ENCODE measurements at places on chromosomes 6 and 20. TPM values are rescaled to one million over a fixed set of nuclear protein-coding genes. Genes with fewer than 3 reads are reported as not detected.

- DNase-seq = peak; percentile 63
Measured at GRCh38 chr6:169794317-169795055, 43.1 kb downstream of the ERMARD start.

- no peak for DNase-seq
Measured at GRCh38 chr6:160128879-160129516, 7.4 kb downstream of the SLC22A1 start.

DNA sequence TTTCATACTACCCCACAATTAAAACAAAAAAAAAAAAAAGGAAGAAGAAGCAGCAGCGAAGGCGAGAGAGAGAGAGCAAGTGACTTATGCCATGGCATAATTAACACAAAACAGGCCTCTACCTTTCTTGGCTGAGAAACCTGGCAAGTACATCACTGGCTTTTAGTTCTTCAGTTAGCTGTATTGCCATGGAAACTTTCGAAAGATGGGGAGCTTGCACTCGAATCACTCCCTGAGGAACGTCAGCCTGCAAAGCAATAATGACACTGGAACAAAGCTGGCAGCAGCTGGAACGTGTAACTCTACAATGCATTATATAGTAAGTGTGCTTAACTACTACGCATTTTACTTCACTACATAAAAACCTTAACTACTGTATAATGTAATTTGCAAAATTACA, 126.1 kb downstream of the ARHGAP18 start:
- no peak for DNase-seq

TINAG gene
- not detected for total RNA-seq

- DNase-seq = no peak
Measured at GRCh38 chr20:24118441-24119175, 130.0 kb upstream of the GGTLC1 start.

DNA sequence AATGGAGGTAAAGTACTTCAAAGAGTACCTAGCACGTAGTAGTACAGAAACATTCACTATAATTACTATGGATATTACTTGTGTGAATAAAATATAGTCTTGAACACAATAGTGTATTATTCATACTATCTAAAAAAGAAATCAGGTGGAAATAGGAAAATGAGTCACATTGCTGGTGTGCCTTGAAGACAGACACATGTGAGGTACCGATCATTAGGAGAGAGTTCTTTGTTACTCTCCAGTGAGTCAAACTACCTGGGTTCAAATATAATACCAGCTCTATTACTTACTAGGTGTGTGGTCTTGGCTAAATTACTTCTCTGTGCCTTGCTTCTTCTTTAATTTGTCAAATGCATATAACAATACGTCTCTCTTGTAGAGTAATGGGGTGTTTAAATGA, 50.8 kb upstream of the BEND6 start:
- DNase-seq = no peak

- DNase-seq = no peak
Measured at GRCh38 chr6:43921039-43921438, 151.0 kb downstream of the VEGFA start.

HDGFL1 gene
- not detected for total RNA-seq

DNA sequence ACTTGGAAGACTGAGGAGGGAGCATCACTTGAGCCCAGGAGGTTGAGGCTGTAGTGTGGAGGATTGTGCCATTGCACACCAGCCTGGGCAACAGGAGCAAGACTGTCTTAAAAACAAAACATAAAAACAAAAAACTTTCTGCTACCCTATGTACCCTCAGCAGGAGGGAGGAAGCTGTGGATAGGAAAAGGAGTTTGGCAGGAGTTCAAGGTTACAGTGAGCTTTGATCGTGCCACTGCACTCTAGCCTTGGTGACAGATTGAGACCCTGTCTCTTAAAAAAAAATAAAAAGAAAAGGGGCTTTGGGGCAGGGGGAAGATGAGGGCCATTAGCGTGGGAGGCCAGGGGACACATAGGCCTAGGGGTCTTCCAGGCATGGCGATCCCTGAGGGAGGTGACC, 135.7 kb downstream of the DHX35 start:
- DNase-seq = no peak

MMS22L gene
- total RNA-seq = 40.3 TPM

DNA sequence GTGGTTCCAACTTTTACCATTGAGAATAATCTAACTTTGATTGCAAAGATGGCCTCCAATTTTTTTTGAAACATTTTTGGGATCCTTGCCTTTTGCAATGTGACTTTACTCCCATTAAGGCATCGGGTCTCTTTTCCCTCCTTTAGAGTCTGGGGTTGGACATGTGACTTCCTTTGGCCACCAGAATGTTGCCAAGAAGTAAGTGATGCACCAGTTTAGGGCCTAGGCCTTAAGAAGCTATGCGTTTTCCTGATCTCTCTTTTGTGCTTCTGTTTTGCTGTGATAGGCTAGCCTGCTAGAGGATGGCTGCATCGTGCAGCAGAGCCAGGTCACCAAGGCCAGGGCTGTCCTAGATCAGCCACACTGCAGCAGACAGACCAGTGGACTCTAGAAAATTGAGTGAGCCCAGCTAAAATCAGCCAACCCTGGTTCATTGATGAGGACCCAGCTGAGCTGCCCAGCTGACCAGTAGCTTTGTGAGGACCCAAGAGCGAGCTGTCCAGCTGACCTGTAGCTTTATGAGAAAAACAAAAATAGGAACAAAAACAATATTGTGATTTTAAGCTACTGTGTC, 594.0 kb upstream of the JAG1 start:
- DNase-seq = no peak

- no peak for DNase-seq
Measured at GRCh38 chr20:59958123-59958522, at the start of gene CDH26. TSS of gene CDH26 (plus strand) at chr20:59958423. CDS start at chr20:59958727, 304 bp downstream.

KIF13A gene
- 40.1 TPM for total RNA-seq

RBM24 gene
- 0.88 TPM for total RNA-seq

GRCh38 chr20:24448170-24448569, 21.3 kb upstream of the SYNDIG1 start:
- no peak for DNase-seq

EEF1E1 gene
- 26.5 TPM for total RNA-seq

TULP1 gene
- total RNA-seq = not detected

GRCh38 chr20:10584371-10584770, 89.4 kb downstream of the JAG1 start:
- no peak for DNase-seq

DNA sequence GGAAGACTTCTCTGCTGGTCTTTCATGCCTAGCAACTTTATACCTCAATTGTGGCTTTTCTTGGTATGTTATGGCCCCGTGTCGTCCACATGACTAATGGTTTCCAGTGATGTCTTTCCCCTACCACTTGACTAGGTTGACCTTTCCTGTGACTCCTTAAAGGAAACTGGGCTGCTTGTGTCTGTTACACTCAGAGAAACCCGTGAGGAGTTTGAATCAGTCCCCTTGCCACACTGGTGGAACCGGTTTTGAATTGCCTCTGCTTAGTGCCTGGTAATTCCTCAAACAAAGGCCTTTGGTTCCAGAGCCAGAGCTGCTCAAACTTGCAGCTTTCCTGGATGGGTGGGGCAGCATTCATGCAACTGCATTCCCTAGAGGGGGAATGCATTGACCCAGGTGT, 21.9 kb downstream of the ECT2L start:
- peak; percentile 70 for DNase-seq

DNA sequence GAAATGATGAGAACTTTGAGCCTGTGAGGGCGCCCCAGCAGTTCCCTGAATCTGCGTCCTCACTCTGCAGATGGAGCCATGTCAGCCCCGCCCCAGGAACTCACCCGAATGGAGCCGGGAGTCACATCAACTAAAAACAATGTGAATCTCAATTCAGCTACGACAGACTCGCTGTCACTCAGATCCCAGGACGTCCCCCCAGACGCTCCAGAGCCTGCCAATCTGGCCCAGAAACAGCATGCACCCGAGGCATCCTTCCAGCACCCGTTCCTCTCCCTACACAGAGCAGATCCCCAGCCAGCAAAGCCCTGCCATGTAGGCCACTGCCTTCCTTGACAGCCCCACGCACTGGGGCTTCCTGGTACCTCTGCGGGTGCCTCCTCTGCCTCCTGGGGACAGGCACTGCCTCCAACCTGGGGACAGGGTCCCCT, 248.0 kb downstream of the TTLL2 start:
- peak; percentile 60 for DNase-seq

KCNB1 gene
- total RNA-seq = 0.95 TPM

DNA sequence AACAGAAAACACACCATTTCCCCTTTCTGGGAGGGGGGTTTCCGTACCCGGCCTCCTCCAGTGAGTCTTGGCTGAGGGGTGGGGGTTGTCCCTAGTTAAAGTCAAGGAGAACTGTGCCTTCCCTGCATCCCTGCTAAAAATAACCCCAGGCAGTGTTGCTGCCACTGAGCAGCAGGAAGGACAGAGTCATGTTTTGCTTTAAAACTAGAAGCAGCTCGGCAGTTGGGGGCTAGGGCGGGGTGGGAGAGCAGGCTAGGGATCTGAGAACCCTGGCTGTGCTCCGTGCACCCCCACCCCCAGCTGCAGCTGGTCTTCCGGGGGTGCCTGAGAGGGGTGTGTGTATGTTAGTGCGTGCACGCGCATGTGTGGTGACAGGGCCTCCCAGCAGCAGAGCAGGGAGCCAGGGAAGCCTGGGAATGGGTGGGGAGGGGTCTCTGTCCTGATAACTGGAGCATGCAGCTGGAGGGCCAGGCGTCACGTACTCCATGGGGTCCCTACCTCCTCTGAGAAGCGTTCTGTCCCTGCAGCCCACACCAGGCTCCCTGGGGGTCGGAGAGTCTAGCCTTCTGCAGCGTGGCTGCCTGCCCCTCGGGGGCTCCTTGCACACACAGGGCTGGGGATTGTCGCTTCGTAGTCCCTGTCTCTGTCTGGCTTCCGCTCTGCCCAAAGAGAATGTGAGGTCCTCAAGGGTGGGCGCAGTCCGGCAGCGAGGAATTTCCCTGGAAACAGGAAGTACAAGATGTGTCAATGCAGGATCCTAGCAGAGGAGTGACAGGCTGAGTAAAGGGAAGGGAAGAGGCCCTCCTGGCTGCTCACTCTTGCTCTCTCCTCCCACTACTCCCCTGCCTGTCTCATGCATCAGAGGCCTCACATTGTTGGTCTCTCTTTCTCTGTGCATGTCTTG, 16.8 kb upstream of the ARMC12 start:
- DNase-seq = no peak

DNA sequence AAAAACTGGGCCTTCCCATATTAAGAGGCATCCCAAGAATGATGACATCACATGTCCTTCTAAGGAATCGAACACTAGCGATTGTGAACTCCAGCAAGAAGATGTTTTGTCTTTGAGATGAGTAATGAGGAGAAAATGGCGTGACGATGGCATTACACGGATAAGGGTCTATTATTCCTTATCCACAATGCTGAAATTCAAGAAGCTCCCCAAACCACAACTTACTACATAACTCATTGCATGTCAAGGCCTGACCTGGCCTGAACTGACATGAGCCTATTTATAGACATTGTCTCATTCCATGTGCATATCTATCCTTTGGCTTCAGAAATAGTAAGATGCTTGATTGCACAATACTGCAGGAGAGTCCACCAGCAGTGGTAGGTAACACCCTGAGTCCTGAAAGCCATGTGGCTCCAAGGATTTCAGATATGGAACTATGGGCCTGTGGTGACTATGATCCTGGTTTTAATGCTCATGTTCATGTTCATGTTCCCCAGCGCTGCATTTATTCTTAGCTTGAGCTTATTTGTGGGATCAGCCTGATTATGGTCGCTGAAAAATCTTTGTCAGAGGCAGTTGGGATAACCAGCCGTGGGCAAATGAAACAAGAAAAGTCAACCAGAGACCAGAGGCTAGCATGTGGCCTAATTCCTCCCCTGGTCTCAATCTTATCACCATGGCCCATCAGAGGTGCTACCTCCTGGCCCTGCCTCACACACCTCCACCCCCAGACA, 183.2 kb upstream of the JARID2 start:
- no peak for DNase-seq

GRCh38 chr20:15546525-15547023, 1026.7 kb downstream of the KIF16B start:
- DNase-seq = no peak

SLC23A2 gene
- 16.4 TPM for total RNA-seq

- DNase-seq = no peak
Measured at GRCh38 chr6:30810813-30811339, 66.5 kb upstream of the IER3 start.

- no peak for DNase-seq
Measured at GRCh38 chr20:11585752-11586352, 331.8 kb upstream of the BTBD3 start.

DNA sequence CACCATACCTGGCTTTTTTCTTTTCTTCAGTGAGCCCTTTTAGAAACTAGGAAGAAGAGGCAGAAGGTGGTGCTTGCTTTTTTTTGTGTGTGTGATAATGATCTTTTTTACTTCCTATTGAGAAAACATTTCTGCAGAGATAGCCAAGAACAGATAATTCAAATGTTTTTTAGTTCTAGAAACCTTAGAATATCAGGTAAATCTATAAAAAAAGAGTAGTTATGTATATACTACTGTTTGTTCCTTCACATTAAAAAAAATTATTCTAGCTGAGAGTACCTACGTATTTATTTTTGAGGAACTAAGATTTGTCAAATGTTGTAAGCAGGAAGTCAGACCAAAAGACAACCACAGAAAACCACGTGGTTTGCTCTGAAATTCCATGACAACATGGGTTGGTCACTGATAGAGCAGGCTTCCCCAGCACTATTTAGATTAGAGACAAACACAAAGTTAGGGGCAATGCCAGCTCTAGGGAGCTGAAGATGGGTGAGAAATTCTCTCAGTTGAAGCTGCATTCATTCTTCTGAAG, 12.8 kb downstream of the STK4 start:
- no peak for DNase-seq

PLCB4 gene
- total RNA-seq = 8.7 TPM

- DNase-seq = no peak
Measured at GRCh38 chr6:11979866-11980265, 32.2 kb upstream of the HIVEP1 start.

- no peak for DNase-seq
Measured at GRCh38 chr6:132401618-132402285, 477 bp upstream of the MOXD1 start.

DNA sequence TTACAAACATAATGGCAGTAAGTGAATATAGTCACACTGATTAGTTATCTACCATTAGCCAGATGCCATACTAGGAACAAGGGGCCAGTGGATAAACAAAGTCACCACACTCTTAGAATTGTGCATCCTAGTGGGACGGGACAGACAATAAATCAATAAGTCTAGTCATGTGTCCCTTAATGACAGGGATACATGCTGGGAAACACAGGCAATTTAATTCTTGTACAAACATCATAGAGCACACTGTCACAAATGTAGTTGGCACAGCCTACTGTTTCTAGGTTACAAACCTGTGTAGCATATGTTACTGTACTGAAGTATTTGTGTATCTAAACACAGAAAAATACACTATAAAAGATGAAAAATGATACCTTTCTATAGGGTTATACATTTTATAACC, 123.0 kb upstream of the FAM184A start:
- DNase-seq = no peak

GRCh38 chr6:89242574-89243330, 25.6 kb upstream of the GABRR1 start:
- no peak for DNase-seq

- no peak for DNase-seq
Measured at GRCh38 chr6:6497976-6498375, 90.5 kb upstream of the LY86 start.

GRCh38 chr6:52407467-52407866, 12.7 kb upstream of the EFHC1 start:
- DNase-seq = no peak

BTN3A1 gene
- 19.6 TPM for total RNA-seq
